AG09309 (cell line): ENCODE measurements at places on chromosomes 5 and 9.

- DNase-seq = no peak
Measured at GRCh38 chr5:143932584-143932983, 120.6 kb downstream of the HMHB1 start.

GRCh38 chr5:31007672-31008071 lies 185.8 kb upstream of the CDH6 start:
- DNase-seq = no peak

DNA sequence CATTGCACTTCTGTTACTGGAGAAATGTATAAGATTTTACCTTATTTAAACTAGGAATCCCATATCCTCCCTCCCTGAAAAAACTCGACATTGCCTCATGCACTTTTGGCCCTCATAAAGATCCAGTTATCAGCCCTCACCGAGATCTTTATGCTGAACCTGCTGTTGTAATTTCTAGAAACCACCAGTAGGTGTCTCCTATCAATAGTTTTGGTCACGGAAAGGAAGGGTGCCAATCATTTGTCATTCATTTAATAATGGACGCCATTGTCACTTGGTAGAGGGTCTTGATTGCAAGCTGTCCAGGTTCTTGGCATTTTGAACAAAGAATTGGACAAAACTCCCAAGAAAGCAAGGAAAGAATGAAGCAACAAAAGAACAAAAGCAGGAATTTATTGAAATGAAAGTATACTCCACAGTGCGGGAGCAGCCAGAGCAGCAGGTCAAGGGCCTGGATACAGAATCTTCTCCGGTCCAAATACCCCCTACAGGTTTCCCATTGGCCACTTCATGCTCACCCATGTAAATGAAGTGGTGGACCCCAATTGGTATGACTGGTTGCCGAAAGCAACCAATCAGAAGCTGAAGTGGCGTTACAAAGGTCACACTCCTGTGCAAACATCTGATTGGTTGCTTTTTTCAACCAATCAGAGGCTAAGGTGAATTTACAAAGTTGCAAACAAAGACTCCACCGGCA lies 524.3 kb downstream of the PSAT1 start:
- DNase-seq = no peak

DNA sequence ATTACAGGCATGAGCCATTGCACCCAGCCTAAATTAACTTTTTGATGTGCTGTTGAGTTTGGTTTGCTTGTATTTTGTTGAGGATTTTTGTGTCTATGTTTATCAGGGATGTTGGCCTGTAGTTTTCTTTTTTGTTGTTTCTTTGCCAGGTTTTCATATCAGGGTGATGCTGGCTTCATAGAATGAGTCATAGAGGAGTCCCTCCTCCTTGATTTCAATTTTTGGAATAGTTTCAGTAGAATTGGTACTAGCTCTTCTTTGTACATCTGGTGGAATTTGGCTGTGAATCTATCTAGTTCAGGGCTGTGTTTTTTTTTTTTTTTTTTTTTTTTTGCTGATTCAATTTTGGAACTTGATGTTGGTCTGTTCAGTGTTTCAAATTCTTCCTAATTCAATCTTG lies 1164.3 kb upstream of the DMAC1 start:
- DNase-seq = no peak

- DNase-seq = no peak
Measured at GRCh38 chr5:37189355-37189754, 59.8 kb downstream of the CPLANE1 start.

DNA sequence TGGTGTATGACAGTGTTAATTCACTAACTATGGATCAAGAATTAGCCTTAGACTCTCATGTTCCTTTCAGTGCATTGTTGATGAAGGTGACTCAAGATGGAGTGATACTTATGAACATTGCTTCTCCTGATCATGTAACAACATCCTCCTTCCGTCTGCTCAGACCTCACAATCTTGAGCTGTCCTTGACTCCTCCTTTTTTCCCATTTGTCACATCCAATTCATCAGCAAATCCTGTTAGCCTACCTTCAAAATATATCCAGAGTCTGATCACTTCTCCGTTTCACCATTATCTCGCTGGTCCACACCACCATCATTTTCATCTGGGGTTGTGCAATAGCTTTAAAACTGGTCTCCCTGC lies 9.2 kb upstream of the SEMA6A start:
- DNase-seq = no peak

DNA sequence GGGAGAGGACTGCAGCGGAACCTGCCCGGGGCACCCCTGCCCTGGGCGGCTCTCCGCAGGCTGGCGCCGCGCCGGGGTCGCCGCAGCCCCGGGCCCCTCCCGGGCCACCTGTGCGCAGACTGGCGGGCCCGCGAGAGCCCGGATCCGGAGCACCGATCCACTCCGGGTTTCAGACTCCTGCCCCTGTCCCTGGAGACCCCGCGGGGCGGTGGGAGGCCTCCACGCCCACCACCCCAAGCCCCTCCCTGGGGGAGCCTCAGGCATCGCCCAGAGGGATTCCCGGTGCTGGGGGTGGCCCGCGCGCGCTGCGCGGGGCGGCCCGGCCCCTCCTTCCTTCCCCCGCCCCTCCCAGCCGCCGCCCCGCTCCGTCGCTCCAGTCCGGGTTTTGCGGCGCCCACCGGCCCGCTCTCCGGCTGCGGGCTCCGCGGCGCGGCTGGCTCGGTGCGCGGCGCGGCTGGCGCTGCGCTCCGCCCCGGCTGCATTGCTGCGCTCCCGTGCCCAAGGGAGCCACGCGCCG lies at the start of gene UNC5A:
UNC5A (plus strand) TSS at position 479 of the 517 bp plus-strand sequence. CDS start 192 bp downstream, outside the sequence.
- DNase-seq = no peak

DNA sequence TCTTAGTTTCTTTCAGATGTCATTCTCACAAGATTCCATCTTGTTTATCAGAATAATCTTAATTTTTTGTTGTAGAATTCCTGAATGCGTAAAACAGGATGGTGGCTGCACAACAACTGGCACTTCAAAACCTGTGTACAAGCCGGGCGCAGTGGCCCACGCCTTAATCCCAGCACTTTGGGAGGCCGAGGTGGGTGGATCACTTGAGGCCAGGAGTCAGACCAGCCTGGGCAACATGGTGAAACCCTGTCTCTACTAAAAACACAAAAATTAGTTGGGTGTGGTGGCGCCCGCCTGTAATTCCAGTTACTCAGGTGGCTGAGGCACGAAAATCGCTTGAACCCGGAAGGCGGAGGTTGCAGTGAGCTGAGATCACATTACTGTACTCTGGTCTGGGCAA lies 10.5 kb upstream of the CCNB1 start:
- no peak for DNase-seq

DNA sequence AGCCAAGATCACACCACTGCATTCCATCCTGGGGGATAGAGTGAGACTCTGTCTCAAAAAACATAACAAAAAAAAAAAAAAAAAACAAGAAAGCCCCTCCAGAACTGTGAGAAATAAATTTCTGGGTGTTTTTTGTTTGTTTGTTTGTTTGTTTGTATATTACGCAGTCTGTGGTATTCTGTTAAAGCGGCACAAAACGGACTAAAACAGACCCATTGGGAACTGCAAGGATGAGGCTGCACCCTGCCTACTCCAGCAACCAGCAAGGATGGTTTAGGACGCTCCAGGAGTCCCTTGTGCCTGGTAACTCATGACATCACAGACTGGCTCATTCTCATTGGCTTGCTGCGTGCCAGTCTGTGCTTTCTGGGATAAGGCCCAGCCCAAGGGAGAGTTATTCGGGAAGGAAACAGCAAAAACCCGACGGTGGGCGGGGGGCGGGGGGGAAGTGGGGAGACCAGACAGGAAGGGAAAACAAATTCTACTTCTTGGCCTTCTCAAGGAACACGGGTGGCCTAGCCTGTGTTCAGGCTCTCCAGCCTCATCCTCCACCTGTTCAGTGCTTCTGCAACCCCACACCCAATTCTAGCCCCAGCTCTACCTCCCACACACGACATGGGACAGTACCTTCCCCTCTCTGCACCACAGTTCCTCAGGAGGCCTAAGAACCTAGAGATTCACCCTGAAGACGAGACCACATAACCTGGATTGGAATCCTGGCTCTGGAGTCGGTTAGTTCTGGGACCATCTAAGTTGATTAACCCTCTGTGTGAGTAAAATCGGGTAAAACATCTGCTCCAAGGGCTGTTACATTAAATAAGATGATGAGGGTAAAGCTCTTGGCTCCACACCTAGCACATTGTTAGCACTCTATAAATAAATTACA lies 2.8 kb downstream of the CD74 start:
- DNase-seq = peak; percentile 52

DNA sequence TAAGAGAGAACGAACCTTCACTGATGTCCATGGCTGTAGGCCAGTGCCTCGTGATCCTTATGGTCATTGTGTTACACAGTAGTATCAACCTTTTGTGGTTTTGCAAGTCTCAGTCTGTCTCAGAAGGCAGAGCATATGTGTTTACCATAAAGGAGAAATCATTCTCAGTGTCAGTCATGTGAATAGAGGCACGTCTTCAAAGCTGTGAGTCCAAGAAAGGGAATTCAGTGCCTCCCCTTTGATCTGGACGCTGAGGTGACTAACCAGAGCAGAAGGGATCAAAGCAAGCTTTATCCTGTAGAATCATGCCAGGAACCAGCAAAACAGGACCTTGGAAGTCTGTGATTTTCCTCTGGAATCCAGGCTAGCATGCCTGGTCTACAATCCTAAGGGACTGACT lies 433.9 kb downstream of the DNAH5 start:
- no peak for DNase-seq

GRCh38 chr5:151078490-151079262 lies 2.2 kb downstream of the TNIP1 start:
- no peak for DNase-seq

- DNase-seq = no peak
Measured at GRCh38 chr5:109694451-109694891, 4.7 kb downstream of the MAN2A1 start.

DNA sequence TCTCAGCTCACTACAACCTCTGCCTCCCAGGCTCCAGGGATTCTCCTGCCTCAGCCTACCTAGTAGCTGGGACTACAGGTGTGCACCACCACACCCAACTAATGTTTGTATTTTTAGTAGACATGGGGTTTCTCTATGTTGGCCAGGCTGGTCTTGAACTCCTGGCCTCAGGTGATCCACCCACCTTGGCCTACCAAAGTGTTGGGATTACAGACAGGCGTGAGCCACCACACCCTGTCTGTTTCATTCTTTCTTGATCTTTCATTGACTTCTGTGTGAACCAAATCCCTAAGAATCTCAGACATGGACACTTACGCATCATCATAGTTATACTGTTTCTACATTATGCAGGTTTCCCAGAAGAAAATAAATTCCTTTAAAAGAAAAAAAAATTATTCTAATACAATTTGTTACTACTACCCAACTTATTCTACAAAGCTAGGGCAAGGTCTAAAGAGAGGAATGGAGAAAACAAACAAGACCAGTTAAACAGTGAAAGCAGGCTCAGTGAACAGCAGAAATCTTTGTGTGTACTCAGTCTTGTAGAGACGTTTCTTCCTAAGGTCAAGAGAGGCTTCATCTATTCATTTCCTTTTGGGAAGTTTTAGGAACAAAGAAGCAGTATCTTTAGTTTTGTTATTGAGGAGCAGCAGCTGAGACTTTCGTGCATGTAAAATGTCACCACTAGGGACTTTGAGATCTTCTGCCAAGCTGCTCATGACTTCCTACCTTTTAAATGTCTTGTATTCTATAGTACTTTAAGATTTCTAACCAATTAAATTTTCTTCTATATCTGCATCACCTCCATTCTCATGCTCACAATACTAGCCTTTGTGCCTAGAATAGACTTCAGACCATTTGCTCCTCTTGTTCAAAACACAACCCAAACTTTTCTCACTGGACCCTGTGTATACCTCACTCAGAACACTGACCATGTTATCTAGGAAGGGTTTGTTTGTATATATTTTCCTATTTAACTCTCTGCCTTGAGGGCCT lies 5.6 kb upstream of the HMGCR start:
- DNase-seq = no peak

GRCh38 chr5:88298425-88298824 lies 29.8 kb upstream of the TMEM161B start:
- DNase-seq = no peak

DNA sequence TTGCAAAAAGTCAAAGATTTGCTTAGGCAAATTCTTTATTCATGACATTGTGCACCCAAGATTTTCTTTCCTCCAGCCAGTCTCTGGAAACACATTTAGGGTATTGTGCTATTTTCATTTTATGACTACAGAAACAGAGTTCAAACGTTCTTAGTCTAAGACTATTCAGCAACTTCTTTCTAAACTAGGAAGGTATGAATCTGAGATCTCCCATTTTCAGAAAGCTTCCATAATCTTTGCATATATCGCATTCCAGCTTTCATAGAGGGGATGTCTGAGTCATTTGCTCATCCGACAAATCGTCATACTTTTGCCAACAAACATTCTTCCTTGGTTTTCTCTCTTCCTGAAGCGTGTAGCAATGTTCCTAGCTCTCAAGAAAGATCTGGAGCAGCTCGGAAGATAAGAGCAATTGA lies 1.6 kb upstream of the PAPPA start:
- DNase-seq = peak; percentile 82

GRCh38 chr5:142871363-142872193 lies 101.4 kb downstream of the ARHGAP26 start:
- DNase-seq = no peak
